ENCODE measurements at places on chromosomes 16 and 17. TPM values are rescaled to one million over a fixed set of nuclear protein-coding genes. Genes with fewer than 3 reads are reported as not detected.

DNA sequence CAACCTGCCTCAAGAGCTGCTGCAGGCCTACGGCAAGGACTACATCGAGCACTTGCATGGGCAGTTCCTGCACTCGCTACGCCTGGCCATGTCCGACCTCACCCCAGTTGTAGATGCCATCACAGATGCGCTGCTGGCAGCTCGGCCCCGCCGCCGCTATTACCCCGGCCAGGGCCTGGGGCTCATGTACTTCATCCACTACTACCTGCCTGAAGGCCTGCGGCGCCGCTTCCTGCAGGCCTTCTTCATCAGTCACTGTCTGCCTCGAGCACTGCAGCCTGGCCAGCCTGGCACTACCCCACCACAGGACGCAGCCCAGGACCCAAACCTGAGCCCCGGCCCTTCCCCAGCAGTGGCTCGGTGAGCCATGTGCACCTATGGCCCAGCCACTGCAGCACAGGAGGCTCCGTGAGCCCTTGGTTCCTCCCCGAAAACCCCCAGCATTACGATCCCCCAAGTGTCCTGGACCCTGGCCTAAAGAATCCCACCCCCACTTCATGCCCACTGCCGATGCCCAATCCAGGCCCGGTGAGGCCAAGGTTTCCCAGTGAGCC, 5.8 kb downstream of the HSD11B2 start:
- DNase-seq = no peak

DNA sequence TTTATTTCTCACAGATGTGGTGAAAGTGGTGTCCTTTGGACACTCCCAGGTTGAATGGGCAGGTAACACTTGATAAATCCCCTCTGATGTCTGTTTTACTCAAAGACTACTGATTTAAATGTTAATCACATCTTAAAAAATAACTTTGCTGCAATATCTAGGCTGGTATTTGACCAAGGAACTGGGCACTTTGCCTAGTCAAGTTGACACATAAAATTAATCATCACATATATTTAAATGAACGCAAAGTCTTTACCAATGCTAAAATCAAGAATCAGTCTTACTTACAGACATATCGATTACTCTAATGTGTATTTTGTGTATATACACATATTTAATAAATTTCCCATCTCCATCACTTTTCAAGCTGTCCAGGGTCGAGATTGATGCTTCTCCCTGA, 7.0 kb downstream of the MT2A start:
- DNase-seq = no peak

DNA sequence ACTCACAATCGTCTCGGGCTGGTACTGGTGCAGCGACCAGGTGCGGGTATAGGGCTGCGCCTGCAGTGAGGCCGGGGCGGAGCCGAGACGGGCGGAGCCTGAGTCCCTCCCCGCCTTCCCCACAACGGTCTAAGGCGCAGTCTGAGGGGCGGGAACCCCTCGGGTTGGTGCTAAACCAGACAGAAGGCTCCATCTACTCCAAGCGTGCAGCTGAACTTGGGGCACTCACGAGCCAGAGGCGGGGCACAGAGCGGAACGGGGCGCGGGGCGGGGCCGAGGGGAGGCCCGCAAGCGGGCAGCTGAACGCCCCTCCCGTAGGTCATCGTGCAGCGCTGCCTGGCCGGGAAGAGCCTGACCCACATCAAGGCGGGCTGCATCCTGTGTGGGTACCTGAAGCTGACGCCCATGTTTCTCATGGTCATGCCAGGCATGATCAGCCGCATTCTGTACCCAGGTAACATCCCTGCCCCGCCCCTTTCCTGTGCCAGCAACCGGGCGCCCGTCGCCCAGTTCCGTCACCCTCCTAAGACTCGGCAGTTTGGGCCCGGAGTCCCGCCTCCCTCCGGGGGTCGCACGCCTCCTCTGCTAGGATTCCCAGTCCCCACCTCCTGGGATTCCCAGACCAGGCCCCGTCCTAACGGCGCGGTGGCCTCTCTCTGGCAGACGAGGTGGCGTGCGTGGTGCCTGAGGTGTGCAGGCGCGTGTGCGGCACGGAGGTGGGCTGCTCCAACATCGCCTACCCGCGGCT, 5.0 kb downstream of the SLC5A2 start:
- DNase-seq = peak; percentile 50

DNA sequence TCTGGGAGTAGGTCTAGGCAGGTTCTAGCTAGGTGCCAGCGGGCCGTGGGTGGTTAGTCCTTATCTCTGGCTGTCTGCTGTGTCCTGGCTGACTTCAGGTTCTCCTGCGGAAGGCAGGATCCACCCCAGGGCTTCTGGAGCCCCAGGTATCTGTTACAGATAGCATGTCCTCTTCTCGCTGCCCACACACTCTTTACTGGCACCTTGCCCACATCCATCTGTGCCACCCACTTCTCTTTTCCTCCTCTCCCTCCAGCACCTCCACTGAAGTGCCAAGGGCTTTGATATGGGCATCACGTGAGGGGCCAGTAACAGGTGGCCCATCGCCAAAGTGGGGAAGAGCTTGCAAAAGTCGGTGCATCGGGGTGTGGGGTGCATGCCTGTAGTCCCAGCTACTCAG, 4.6 kb upstream of the MPP2 start:
- DNase-seq = peak; percentile 73

DNA sequence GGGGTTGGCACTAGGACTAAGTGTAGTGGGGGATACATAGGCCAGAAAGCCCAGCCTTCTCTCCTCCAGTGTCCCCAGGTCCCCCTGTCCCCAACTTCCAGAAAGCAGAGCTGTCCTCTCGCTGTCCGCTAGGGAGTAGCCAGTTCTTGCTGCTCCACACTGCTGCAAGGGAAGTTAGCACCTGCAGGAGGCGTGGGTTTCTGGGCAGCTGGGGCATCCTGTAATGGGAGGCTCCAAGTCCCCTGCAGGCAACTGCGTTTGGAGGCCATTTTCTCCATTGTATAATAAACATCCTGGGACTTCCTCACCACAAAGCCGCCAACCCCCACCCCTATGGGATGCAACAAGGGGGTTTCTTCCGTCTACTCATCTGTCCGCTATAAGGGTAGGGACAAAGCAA, 1.7 kb downstream of the RPRML start:
- no peak for DNase-seq

DNA sequence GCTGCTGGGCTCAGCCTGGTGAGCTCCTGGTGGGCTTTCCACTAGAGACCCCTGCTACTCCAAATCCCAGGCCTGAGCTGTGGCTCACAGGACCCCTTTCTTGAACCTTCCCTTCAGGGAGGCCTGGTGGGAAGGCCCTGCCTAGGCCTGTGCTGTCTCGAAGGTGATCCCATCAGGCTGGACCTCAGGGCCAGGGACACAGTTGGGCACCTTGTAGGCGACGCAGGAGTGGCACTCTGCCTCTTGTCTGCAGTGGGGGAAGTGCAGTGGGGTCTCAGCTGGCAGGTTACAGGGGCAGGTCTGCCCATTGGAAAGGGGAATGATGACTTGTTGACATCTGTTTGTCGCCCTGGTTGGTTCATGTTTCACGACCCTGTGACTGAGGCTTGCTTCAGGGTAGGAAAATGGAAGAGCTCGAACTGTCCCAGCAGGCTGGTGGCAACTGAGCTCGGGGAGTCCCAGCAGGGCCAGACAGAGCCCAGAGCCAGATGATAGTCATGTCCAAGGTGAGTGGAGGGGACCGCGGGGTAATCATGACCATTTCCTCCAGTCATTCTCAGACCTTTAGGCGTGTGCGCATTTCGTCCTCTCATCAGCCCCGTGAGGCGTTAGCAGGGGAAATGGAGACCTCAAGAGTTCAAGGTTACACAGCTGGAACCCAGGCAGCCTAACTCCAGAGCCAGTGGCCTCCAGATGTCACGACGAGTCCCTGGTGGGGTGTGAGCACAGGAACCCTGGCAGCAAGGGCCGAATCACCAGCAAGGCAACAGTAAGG, 11.3 kb downstream of the CMIP start:
- DNase-seq = no peak

- no peak for DNase-seq
Observed at GRCh38 chr16:68366062-68366461, 55.2 kb downstream of the PRMT7 start.

GRCh38 chr16:23146877-23147601, 2.2 kb downstream of the USP31 start:
- DNase-seq = no peak

DNA sequence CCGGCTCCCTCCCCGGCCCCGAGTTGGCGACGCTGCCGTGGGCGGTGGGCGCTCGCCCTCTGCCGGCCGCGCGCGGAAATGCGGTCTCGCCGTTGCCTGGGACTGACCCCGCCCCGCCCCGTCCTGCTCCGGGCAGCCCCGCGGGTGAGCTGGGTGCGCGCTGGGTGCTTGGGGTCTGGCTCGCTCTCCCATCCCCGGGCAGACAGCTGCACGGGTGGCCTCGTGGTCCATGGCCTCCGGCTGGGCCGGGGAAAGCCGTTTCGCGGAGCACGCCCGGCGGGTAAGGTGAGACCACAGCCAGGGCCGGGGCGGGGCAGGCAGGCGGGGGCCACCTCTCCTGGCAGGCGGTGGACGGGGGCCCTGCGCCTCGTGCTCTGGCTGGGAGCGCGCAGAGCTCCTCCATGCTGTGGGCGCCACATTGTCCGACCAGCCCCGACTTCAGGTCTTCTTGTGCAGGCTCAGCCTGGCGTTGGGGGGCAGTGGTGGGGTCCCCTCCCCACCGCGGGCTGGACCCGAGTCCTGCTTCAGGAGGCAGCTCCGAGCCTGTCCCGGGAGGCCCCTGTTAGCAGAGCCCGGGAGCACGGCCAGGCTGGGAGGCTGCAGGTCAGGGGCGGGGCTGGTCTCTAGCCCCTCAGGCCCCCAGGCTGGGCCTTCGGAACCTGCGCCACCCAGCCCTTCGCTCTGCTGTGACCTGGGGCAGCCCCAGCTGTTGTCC, 7.0 kb upstream of the C1QTNF8 start:
- DNase-seq = peak; percentile 67

GRCh38 chr17:62076864-62077788, 12.0 kb upstream of the MED13 start:
- DNase-seq = no peak

- DNase-seq = no peak
Observed at GRCh38 chr17:67157732-67158639, 87.0 kb downstream of the HELZ start.

GRCh38 chr17:69558796-69559195, 144.3 kb downstream of the MAP2K6 start:
- DNase-seq = no peak

DNA sequence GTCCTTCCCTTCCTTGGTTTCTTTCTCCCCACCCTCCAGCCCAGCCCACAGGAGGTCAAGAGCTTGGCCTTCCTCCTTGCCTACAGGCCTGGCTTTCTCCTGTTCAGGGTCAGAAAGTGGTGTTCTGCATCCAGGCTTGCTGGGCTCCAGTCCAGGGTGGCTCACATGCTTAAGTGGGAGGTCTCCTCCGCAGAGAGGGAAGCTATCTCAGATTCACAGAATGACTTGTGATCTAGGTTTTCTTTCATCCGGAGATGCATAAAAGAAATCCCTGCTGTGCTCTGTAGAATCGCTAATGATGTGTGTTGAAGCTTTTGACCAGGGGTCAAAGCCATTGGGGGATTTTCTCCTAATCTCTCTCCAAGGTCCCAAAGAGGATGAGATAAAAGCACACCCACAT, 382.3 kb upstream of the EEF2KMT start:
- no peak for DNase-seq

GRCh38 chr16:69105501-69106361, at the start of gene HAS3:
TSS of gene HAS3 (plus strand) at chr16:69105653. CDS start at chr16:69109396, 3,743 bp downstream.
- DNase-seq = peak; percentile 58

DNA sequence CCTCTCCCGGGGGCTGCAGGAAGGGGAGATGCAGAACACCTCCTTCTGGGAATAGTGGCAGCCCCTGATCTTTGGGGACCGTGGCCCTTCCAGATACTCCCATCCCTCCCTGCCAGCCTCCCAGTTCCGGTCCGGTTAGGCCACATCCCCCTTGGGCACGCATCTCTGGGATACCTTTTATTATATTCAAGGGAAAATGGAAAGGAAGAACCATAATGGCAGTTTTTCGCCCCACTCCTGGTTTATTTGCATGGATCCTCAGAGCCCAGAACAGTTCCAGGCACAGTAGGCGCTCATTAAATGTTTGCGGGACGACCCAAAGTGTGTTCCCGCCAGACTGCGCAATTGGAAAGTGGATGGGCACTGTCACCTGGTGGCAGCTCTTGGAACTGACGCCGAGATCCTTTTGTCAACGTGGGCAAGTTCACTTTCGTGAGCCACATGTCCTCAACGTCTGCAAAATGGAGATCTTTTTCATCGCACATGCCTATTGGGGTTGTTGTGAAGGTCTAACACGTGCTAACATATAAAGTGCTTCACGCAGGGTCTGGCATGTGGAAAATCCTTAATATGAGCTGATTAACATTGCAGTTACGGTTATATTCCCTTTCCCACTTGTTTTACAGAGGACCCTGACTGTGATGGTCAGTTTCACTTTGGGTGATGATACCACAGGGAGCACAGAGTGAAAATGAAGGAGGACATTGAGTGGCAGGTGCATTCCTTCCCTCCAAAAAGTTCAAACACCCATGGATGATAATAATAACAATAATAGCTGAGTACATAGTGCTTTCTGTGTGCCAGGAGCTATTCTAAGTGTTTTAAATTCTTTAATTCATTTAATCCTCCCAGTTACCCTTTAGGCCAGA, 1.7 kb upstream of the GPRC5B start:
- peak; percentile 77 for DNase-seq

- DNase-seq = no peak
Observed at GRCh38 chr16:86953631-86954391, 363.4 kb downstream of the C16orf95 start.

DNA sequence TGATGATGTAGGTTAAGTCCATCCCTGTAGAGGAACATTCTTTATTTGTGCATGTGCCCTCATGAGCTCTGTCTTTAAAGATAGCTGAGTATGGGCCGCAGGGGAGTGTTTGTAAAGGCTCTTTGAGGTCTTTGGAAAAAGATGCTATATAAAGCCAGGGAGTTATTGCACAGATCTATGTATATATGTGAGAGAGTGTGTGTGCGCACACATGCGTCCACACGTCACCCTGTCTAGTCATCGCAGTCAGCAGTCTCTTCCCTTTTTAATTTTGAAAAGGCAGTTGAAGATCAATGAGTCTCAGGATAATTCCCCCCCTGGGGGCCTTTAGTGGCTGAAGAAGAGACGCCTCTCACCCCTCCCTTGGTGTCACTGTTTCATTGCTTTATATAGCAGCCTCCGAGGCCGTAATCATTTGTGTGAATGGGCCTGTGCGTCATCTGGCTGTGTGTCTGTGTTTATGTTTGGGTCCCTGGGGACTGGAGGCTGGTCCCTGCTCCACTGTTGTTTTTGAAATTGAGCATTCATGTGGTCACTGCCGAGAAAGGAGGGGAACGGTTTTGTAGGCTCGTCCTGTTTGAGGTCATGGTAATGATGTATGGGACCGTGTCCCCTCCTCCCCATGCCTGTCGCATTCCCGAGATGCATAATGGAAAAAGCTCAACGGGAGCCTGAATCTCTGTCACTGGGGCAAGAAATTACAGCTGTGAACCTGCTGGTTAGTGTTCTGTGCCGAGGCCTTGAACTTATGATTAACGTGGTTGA, 143.9 kb downstream of the SNX29 start:
- DNase-seq = peak; percentile 47

The WNT3 gene
- 2.1 TPM for total RNA-seq

The MMP15 gene
- total RNA-seq = 52.9 TPM

The FBRS gene
- 37.2 TPM for total RNA-seq

The CEP295NL gene
- 1.7 TPM for total RNA-seq
